RWPE2 (cell line): ENCODE measurements at places on chromosomes 11 and 22.

GRCh38 chr11:64148226-64148916 is 17.5 kb downstream of the MACROD1 start:
- no peak overlapping the region for H3K27ac ChIP-seq
- DNase-seq, result peak; percentile 56
- H3K4me3 ChIP-seq, result no peak overlapping the region
- no peaks in the 10 kb centered on the region for H3K27me3 ChIP-seq

- no peaks in the 10 kb centered on the region for H3K27me3 ChIP-seq
- H3K4me3 ChIP-seq, result no peak overlapping the region
- no peaks in the 10 kb centered on the region for H3K36me3 ChIP-seq
- no peak overlapping the region for H3K27ac ChIP-seq
These were observed 193.7 kb upstream of the TBCEL start for GRCh38 chr11:120830085-120830620.

- no peaks in the 10 kb centered on the region for H3K27me3 ChIP-seq
- H3K4me3 ChIP-seq, result no peak overlapping the region
- no peak for DNase-seq
- H3K27ac ChIP-seq, result no peak overlapping the region
- peaks cover 7% of the 10 kb centered on the region for H3K4me1 ChIP-seq
- peaks cover 10% of the 10 kb centered on the region; the same call in 1 of the 2 replicates for H3K36me3 ChIP-seq
These were observed 1.5 kb upstream of the TRABD start for GRCh38 chr22:50184004-50184901.

GRCh38 chr11:64210301-64211020 is 3.9 kb downstream of the FERMT3 start:
- no peak overlapping the region for H3K4me3 ChIP-seq
- no peaks in the 10 kb centered on the region for H3K27me3 ChIP-seq
- no peak overlapping the region for H3K27ac ChIP-seq
- H3K36me3 ChIP-seq, result peaks cover 12% of the 10 kb centered on the region
- DNase-seq, result no peak
- no peaks in the 10 kb centered on the region for H3K4me1 ChIP-seq

- H3K36me3 ChIP-seq, result no peaks in the 10 kb centered on the region
- peak overlapping the region; percentile 26 for H3K27ac ChIP-seq
- peaks cover 8% of the 10 kb centered on the region for H3K4me1 ChIP-seq
- H3K27me3 ChIP-seq, result no peaks in the 10 kb centered on the region
- no peak overlapping the region for H3K4me3 ChIP-seq
These were observed 18.9 kb downstream of the TIMP3 start for GRCh38 chr22:32820131-32821119.

DNA sequence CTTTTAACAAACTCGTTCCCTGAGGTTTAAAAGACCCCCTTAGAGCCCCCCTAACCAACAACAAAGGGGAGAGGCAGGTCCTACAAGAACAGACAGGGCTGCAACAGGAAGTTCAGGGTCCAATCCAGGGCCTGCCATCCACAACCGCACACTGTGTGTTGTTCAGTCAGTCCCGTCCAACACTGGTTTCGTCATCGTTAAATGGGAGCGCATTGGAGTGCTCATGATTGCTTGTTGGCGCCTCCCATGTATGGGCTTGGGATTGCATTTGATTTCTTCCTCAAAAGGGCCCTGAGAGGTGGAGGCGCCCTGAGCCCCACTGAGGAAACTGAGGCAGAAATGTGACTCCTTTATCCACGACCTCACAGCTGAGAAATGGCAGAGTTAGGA is 174.1 kb downstream of the MN1 start:
- no peak for DNase-seq
- H3K4me1 ChIP-seq, result no peaks in the 10 kb centered on the region
- H3K27me3 ChIP-seq, result no peaks in the 10 kb centered on the region
- H3K36me3 ChIP-seq, result no peaks in the 10 kb centered on the region

GRCh38 chr11:78921509-78921908 is 346.8 kb upstream of the NARS2 start:
- H3K27me3 ChIP-seq, result no peaks in the 10 kb centered on the region
- no peaks in the 10 kb centered on the region for H3K4me1 ChIP-seq
- H3K4me3 ChIP-seq, result no peak overlapping the region
- H3K36me3 ChIP-seq, result no peaks in the 10 kb centered on the region
- no peak overlapping the region for H3K27ac ChIP-seq

DNA sequence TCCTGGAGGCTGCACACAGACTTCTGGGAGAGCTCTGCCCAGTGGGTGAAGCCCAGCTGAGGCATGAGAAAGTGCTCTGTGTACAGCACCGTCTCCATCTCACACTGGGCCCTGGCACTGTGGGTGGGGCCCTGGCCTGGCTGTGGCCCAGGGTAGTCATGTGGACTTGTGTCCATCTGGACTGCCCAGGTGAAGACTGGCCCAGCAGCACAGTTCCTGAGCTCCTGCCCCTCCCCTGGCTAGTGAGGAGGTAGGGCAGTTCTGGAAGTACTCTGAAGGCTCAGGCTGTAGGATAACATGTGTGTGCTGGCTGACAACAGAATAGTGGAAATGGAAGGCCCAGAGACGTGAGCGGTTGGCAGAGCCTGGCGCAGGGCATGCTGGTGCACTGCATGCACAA is 35.4 kb downstream of the RSPH14 start:
- no peak overlapping the region for H3K27ac ChIP-seq
- H3K36me3 ChIP-seq, result no peaks in the 10 kb centered on the region
- H3K27me3 ChIP-seq, result no peaks in the 10 kb centered on the region
- no peaks in the 10 kb centered on the region for H3K4me1 ChIP-seq
- no peak for DNase-seq
- no peak overlapping the region for H3K4me3 ChIP-seq

GRCh38 chr11:126430581-126431335 is 75.3 kb downstream of the ST3GAL4 start:
- H3K36me3 ChIP-seq, result no peaks in the 10 kb centered on the region
- H3K27ac ChIP-seq, result peak overlapping the region; percentile 70
- H3K4me3 ChIP-seq, result no peak overlapping the region
- no peaks in the 10 kb centered on the region for H3K27me3 ChIP-seq
- no peak for DNase-seq

DNA sequence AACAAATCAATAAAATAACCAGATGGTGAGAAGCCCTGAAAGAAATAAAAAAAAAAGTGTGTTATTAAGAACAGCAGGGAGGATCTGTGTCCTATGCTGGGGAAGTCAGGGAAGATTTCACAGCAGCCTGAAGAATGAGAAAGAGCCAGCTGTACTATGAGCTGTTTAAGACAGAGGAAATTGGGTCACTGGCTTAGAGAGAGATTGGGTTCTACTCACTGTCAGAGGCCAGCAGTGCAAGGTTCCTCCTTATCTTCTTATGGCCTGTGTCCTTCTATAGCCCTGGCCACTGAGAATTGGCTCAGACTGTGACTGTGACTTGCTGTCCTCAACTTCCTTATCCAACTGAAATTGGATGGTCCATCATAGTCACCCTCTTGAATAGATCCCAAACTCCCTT is 54.8 kb upstream of the FDX1 start:
- no peak overlapping the region for H3K27ac ChIP-seq
- no peaks in the 10 kb centered on the region for H3K36me3 ChIP-seq
- DNase-seq, result no peak
- no peak overlapping the region for H3K4me3 ChIP-seq
- no peaks in the 10 kb centered on the region for H3K27me3 ChIP-seq
- peaks cover 12% of the 10 kb centered on the region for H3K4me1 ChIP-seq

DNA sequence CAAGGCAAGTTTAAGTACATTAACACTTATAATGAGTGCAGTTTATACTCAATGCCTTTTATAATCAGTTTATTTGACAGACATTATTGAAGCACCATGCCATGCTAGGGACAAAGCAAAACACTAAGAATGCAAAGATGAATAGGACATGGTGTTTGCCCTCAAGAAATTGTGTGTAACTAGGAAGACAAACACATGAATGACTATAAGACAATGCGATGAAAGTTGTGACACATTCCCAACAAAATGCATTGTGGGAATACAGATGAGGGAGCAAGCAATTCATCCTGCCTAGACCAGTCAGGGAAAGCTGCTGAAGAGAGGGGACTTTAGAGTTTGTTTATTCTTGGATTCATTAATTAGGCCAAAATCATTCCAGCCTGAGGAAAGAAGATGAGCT is 133.8 kb upstream of the TRPC6 start:
- DNase-seq, result no peak
- peaks cover 42% of the 10 kb centered on the region for H3K4me1 ChIP-seq
- H3K4me3 ChIP-seq, result no peak overlapping the region
- H3K36me3 ChIP-seq, result no peaks in the 10 kb centered on the region

- H3K36me3 ChIP-seq, result peaks cover 7% of the 10 kb centered on the region; the same call in 1 of the 2 replicates
- no peak for DNase-seq
- peak overlapping the region; percentile 81 for H3K27ac ChIP-seq
These were observed 11.3 kb downstream of the TRIM66 start for GRCh38 chr11:8671193-8671612.

DNA sequence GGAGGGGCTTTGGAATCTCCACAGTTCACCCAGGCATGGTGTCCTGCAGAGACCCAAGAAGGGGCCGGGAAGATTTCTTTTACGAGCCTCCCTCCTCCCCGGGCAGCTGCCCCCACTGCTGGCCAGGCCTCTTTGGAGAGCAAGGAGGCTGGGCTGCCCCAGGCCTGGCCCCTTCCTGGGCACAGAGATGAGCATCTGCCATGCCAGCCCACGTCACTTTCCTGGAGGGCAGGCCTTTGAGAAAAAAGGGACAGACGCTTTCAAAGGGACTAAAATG is 60.5 kb upstream of the FGF3 start:
- no peaks in the 10 kb centered on the region for H3K27me3 ChIP-seq
- no peaks in the 10 kb centered on the region for H3K4me1 ChIP-seq
- no peak for DNase-seq
- H3K4me3 ChIP-seq, result no peak overlapping the region

DNA sequence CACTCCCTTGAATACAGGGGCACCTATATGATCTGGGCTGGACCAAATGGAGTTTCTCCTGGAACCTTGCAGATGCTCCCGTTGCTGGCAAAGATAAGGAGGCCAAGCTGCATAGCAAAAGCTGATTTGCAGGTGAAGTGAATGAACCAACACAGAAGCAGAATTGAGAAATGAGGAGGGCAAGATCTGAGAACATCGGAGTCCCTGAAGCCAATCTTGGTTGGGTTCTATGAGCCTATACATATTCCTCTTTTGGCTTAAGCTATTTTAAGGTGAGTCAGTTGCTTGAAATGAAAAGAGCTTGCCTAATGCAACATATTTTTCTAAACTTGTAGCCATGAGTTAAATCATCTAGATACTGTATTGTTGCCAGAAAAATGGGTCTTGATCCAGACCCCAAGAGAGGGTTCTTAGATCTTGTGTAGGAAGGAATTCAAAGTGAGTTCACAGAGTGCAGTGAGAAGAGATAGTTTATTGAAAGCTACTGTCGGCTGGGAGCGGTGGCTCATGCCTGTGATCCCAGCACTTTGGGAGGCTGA is 23.5 kb downstream of the WEE1 start:
- no peak overlapping the region for H3K27ac ChIP-seq
- H3K27me3 ChIP-seq, result no peaks in the 10 kb centered on the region
- no peak for DNase-seq

DNA sequence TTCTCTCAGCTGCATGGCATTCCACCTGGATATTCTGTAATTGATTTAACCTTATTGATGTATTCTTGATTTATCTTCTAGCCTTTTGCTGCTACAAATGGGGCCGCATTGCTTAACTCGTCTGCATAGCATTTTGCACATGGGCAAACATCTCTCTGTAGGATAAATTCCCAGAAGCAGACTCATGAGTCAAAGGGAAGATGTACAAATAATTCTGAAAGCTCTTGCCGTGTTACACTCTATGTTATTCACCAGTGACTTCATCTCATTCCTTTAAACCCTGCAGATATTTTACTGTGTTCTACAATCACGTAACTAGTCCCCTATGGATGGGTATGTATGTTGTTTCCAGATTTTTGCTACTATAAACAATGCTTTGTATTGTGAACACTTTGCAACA is 112.7 kb downstream of the SEZ6L start:
- no peaks in the 10 kb centered on the region for H3K36me3 ChIP-seq
- no peak overlapping the region for H3K4me3 ChIP-seq
- no peaks in the 10 kb centered on the region for H3K4me1 ChIP-seq
- H3K27me3 ChIP-seq, result peaks cover 18% of the 10 kb centered on the region
